ENCODE measurements at places on chromosomes 2 and 18. TPM values are rescaled to one million over a fixed set of nuclear protein-coding genes. Genes with fewer than 3 reads are reported as not detected.

- no peak for DNase-seq
These were observed 315.5 kb downstream of the RPRM start for GRCh38 chr2:153163055-153163454.

- DNase-seq: no peak
These were observed 84.4 kb downstream of the DGKD start for GRCh38 chr2:233438573-233439147.

DNA sequence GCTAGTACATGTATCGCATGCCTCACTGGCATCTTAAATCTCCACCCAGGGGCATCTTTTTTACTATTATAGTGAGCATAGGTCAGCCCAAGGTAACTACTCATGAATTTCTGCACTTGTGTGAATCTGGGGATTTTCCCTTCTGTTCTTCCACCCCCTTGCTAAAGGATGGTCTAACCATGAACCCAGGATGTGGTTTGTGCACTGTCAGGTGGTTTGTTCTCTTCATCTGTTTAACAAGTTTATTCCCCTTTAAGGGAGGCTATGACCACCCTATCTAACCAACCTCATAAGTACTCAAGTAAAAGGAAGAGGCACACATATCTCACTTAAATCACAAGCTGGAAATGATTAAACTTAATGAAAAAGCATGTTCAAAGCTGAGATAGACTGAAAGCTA lies 243.0 kb downstream of the RPRM start:
- DNase-seq: no peak

ADNP2 gene
- 26.0 TPM for total RNA-seq

DNA sequence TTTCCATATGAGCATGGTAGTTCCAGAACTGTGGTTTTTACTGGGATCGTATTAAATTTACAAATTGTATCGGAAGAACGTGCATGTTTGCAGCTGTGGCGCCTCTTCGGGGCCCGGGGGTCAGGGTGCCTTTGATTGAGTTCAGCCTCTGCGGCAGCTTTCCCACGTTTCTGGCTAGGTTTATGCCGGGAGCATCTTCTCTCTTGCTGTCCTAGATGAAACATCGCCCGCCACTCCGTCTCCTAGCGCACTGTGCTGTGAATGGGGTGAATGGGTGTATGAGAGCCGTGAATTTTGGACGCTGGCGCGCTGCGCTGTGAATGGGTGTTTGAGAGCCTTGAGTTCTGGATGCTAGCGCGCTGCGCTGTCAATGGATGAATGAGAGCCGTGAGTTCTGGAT lies 12.3 kb downstream of the PDCD1 start:
- no peak for DNase-seq

DNA sequence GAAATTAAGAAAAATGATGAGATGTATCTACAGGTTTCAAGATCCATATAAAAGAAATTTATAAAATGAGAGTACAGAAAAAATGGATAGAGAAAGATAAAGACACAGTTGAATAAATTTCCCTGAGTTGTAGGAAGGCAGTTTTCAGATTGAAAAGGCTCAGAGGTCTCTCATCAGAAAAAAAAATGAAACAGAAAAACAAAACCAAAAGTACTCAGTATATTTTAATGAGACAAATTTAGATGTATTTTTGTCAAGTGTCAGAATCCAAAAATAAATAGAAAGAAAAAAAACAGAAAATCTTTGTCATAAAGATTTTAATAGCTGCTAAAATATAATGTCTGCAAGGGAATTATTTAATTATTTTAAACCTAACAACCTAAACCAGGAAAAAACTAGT lies 520.5 kb downstream of the KCNJ3 start:
- DNase-seq: no peak

- DNase-seq: no peak
These were observed 15.2 kb downstream of the NABP1 start for GRCh38 chr2:191693166-191693565.

DNA sequence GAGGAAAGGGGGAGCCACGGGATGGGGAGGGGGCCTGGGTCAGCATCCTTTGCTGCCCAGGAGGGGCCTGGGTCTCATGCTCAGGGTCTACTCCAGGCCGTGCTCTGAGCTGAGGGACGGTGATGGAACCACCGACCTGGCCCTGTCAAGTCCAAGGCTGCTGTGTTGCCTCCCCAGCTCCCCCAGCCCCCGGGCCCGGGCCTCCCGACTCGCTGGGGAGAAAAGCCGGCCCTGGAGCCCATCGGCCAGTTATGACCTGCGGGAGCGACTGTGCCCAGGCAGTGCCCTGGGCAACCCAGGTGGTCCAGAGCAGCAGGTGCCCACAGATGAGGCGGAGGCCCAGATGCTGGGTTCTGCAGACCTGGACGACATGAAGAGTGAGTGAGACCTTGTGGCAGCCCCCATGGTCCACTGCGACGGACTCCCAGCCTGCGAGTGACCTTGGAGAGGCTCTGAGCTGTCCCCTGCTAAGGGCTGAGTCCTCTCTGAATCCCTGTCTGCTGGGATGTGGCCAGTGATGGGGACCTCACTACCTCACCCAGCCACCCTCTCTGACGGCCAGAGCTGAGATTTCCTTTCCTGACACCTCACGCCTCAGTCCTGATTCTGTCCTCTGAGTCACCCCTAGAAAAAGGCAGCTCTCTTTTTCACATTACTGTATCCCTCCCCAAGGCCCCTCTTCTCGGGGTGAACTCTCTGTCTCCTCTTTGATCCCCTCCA lies 2.7 kb downstream of the SLC4A3 start:
- no peak for DNase-seq

- no peak for DNase-seq
These were observed 624 bp downstream of the METTL8 start for GRCh38 chr2:171432969-171433762.

REG1B gene
- not detected for total RNA-seq

GRCh38 chr2:107721178-107721577 lies 105.5 kb upstream of the RGPD4 start:
- no peak for DNase-seq

DNA sequence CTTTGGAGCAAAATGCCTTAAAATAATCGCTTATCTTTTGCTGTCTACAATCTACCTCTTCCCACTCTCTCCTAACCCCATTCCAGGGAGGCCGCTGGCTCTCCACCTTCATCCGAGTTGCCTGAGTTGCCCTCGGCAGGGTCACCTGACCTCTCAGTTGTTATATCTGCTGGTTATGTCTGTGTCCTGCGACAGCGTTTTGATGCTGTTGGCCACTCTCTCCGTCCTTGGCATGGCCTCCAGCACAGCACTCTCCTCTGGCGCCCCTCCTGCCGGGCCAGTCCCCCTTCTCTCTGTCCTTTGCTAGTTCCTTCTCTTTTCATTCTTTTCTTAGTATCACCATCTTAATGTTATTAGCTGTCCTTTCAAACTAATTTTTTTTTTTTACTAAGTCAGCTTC lies 41.6 kb downstream of the TRAF3IP1 start:
- no peak for DNase-seq

DNA sequence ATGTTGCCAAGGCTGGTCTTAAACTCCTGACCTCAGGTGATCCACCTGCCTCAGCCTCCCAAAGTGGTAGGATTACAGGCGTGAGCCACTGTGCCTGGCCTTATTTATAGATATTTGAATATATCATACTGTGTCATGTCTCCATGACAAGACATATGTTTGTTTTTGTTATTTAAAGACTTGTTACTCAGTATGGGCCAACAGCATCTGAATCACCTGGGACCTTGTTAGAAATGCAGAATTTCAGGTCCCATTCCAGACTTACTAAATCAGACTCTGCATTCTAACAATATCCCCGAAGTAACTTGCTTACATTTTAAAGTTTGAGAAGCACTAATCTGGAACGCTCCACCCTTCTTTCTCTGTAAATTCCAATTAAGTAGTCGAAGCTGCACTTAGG lies 33.2 kb downstream of the RPE start:
- DNase-seq: no peak

DNA sequence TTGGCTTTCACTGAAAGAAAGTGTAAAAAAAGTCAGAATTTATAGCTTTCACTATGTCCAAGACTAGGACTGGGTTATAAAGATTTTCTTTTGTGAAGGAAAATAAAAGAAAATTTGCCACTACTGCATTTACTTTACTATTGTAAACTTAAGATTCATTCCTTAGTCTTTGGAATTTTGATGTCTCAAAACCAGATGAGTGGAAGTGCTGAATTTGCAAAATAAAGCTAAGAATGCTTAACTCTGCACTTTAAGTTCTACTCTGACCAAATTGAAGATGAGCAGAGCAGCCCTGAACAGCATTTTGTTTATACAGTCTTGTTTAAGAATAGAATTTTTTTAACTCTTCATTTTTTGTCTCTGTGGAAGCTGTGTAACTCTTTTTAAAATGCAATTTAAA lies 102.4 kb downstream of the ICA1L start:
- no peak for DNase-seq

EGR4 gene
- not detected for total RNA-seq

DNA sequence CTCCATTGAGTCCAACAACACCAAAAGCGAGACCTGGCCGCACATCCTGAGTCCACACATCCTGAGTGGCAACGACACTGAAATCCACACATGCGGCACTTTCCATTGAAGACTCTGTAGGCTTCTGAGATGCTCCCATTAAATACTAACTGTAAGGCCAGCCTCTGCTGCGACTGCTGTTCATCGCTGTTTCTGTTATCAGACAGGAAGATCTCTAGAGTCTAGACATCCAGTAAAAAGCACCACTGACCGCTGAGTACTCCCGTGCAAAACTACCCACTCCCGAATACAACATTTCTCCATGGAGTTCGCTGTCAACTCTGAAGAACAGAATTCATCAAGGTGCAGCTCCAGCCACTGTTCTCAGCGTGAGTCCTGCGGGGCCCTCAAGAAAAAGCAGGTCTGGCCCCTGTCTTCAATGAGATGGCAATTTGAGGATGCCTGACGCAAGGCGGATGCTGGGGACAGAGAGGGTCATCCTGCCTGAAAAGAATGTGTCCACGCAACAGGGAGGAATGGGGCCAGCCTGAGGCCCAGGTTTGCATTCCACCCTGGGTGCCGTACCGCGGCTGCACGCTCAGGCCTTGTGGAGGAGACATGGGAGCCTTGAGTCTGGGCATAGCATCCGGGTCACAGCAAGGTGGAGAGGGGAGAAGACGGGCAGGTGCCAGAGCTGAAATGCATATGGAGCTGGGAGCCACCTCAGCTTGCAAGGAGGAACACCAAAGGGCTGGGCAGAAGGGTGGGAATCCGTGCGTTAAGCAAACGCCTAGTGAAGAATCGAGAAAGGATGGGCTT lies 61.9 kb downstream of the ZNF516 start:
- DNase-seq: no peak

- no peak for DNase-seq
These were observed 33.9 kb downstream of the FN1 start for GRCh38 chr2:215401896-215402379.

GRCh38 chr18:32473325-32473724 lies 2.6 kb upstream of the GAREM1 start:
- no peak for DNase-seq

HAAO gene
- total RNA-seq: 0.62 TPM

SFT2D3 gene
- 11.7 TPM for total RNA-seq

DNA sequence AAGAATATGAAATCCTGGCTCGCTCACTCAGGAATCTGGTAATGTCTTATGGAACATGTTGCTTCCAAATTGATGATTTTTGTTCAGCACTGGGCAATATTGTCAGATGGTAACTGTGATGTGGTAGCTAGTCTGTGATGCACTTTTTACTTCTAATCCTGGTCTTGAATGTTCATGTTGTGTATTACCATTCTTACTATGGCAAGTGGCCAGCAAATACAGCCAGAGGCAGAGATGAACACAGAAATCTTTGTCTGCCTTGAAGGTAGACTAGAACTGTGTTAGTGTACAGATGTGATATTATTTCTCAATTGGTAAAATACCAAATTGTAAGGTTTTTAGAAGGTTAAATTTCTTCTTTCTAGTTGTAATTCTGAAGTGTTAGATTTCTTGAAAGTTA lies 83.3 kb downstream of the UBE2E3 start:
- DNase-seq: no peak

GRCh38 chr2:74366036-74366435 lies 14.1 kb downstream of the DCTN1 start:
- no peak for DNase-seq

DNA sequence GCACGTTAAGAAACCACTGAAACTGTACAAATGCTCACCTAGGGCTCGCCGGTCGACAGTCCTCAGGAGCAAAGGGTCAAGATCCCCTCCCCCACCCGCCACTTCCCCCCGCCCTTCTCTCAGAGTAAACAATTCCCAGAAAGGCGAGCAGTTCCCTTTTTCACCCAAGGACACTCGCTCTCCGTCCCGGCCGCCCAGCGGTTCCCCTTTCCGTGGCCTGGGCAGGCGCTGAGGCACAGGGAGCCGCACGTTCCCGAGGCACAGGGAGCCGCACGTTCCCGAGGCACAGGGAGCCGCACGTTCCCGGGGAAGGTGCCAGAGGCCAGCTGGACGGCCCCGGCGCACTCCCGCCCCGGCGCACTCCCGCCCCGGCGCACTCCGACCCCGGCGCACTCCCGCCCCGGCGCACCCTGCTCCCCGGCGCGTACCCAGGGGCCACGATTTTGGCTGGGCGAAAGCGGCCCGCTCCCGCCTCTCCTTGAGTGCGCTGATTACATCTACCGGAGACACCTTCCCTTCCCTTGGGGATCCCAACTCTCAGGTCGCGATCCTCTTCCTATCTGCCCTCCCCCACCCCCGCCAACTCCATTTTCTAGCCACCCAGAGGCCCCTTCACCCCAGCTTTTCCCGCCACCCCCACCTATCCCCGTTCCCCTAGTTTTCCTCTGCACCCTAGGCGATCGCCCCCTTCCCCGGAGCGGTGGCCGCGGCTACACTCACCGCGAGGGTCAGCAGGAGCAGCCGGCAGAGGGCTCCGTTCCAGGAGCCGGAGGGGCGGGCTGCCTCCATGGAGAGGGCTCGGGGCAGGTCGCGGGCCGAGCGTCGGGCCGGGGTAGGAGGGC lies 817 bp downstream of the DSC2 start:
- peak; percentile 31 for DNase-seq

DNA sequence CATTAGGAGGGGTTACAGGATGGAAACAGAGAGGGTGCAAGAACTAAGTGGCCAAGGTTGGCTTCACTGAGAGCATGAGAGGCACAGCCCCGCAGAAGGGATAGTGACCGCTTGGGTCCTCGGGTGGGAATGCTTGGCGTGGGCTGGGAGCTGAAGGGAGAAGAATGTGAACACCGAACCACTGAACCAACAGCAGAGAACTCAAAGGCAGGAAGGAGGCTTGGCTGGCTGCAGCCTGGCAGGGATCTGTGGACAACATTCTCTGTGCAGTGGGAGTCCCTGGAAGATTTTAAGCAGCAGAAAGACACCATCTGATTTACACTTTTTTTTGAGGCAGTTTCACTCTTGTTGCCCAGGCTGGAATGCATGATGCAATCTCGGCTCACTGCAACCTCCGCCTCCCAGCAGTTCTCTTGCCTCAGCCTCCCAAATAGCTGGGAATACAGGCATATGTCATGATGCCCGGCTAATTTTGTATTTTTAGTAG lies 33.9 kb downstream of the SOWAHC start:
- no peak for DNase-seq

DSG2 gene
- total RNA-seq: 3.3 TPM

- no peak for DNase-seq
These were observed 129.3 kb downstream of the FAM210A start for GRCh38 chr18:13597068-13597467.

PLEK gene
- total RNA-seq: 3.0 TPM
